Activated T-helper 2 cell treated with anti-CD3 and anti-CD28 coated beads, Interferon-gamma antibody, Interleukin-2, Interleukin-4, amounts not matched to agents 10 μg/mL and 5 μg/mL and 100 μg/mL, durations not matched to agents 14 hours and 24 hours and 36 hours (primary cell): ENCODE measurements at places on chromosomes 6 and 20. TPM values are rescaled to one million over a fixed set of nuclear protein-coding genes. Genes with fewer than 3 reads are reported as not detected.

DNA sequence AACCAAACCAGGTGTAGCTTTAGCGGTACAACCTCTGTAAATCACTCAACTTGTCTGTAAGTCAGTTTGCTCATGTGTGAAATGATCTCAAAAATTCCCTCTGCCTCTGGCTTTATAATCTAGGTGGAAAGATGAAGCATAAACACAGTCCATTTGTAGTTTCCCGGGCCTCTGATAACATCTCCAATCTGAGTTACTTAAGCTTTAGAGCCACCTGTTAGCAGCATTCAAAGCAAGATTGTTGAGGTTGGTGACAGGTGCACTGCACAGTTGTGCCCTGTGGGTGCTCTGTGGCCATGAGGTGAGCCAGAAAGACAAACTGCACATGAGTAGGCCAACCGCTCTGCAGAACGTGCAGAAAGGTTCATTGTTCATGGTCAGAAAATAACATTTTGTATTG is 53.7 kb downstream of the MOCS1 start:
- no peaks in the 10 kb centered on the region for H3K36me3 ChIP-seq
- no peak overlapping the region for H3K4me3 ChIP-seq
- no peaks in the 10 kb centered on the region for H3K4me1 ChIP-seq
- DNase-seq: no peak

GRCh38 chr20:63370618-63371187 is 9.6 kb upstream of the CHRNA4 start:
- H3K36me3 ChIP-seq: no peaks in the 10 kb centered on the region
- no peak overlapping the region for H3K27ac ChIP-seq
- no peak for DNase-seq
- H3K27me3 ChIP-seq: no peaks in the 10 kb centered on the region

TMC2 gene
- total RNA-seq: not detected in 2 replicates

DNA sequence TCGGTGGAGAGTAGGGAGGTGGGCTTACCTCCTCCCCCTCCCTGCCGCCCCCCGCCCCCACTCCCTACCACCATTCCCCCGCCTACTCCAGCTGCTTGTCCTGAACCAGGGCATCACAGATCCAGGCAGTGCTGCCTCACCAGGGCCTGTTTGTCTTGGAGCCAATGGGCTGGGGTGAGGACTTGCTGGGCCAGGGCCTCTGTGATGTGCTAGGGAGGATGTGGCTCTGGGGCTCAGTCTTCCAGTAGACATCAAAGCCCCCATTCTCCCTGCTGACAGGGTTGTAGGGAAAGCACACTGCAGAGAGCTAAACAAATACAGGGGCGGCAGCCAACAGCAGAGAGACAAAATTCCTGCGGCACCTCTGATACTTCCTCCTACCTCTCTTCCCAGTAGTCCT is 48.2 kb upstream of the NXT1 start:
- H3K4me3 ChIP-seq: no peak overlapping the region
- no peak for DNase-seq
- no peaks in the 10 kb centered on the region for H3K4me1 ChIP-seq
- H3K27me3 ChIP-seq: no peaks in the 10 kb centered on the region
- H3K36me3 ChIP-seq: no peaks in the 10 kb centered on the region
- H3K27ac ChIP-seq: no peak overlapping the region

DNA sequence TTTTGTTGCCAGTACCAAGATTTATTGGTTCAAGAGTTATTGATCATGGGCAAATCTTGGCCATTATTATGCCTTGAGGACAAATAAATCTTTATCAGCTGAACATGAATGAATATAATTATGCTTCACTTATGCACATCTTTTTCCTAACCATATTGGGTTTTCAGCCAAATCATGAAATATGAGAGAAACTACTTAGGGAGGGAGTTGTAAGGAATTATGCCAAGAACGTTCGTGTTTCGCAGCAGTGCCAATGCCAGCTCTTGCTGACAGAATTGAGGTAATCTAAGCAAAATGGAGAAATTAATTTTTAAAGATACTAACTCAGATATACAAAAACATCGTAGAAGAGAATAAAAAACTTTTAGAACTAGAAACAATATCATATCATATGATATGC is 301.1 kb upstream of the SASH1 start:
- DNase-seq: no peak
- no peaks in the 10 kb centered on the region for H3K36me3 ChIP-seq
- H3K4me3 ChIP-seq: no peak overlapping the region
- no peaks in the 10 kb centered on the region for H3K4me1 ChIP-seq
- H3K27ac ChIP-seq: no peak overlapping the region
- no peaks in the 10 kb centered on the region for H3K27me3 ChIP-seq
